ENCODE measurements at places on chromosomes 4 and X.
A peak's percentile ranks its signal among the peaks of the same experiment; 100 is the strongest.

GRCh38 chr4:53598901-53599300 lies 7.6 kb upstream of the LNX1 start:
- no peaks in the 10 kb centered on the region for H3K27me3 ChIP-seq
- no peaks in the 10 kb centered on the region for H3K4me1 ChIP-seq
- no peak overlapping the region for H3K27ac ChIP-seq
- no peaks in the 10 kb centered on the region for H3K36me3 ChIP-seq
- DNase-seq, result no peak
- no peak overlapping the region for H3K4me3 ChIP-seq

DNA sequence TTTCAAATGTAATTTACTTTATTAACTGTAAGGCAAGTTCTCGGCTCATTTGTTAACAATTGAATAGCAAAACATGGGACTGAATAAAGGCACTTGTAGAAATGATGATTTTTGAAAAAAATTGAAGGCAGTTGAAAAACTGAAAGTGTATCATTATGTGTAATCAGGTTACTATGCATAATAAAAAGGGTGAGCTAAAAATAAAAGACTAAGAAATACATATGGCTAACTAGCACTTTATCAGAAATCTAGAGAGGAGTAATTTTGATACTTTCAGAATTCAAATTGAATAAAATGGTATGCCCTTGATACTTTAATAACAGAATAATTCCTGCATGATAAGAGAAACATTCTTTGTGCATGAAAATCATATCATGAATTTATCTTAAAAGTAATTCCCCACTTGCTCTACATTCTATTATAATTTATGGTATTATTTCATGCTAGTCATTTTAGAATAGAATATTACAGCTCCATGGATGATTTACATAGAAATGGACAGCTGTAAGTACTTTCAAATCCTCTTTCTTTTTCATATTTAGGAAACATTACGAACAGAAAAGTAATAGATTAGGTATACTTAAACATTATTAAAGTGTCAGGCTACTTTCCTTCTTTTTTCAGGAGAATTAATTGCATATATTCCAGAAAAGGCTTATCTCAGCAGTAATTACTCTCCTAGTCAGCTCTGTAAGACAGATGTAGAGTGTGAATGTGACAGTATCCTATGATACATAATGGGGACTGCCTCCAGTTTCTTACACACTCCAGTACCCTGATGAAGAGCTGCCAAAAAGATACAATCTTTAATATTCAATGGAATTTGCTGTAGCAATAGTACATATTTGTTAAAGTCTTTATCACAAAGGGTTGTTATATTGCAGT lies 697.3 kb downstream of the CCSER1 start:
- no peaks in the 10 kb centered on the region for H3K27me3 ChIP-seq
- H3K36me3 ChIP-seq, result no peaks in the 10 kb centered on the region
- no peak overlapping the region for H3K27ac ChIP-seq
- no peaks in the 10 kb centered on the region for H3K4me1 ChIP-seq
- no peak overlapping the region for H3K4me3 ChIP-seq
- DNase-seq, result no peak

- no peaks in the 10 kb centered on the region for H3K4me1 ChIP-seq
- DNase-seq, result no peak
- no peak overlapping the region for H3K27ac ChIP-seq
- no peak overlapping the region for H3K4me3 ChIP-seq
Observed at GRCh38 chr4:101600287-101600686, 190.2 kb upstream of the BANK1 start.

- H3K27ac ChIP-seq, result no peak overlapping the region
- no peak overlapping the region for H3K4me3 ChIP-seq
- no peak for DNase-seq
- H3K4me1 ChIP-seq, result no peaks in the 10 kb centered on the region
- H3K36me3 ChIP-seq, result no peaks in the 10 kb centered on the region
Observed at GRCh38 chrX:19800821-19801374, 86.5 kb downstream of the SH3KBP1 start.

DNA sequence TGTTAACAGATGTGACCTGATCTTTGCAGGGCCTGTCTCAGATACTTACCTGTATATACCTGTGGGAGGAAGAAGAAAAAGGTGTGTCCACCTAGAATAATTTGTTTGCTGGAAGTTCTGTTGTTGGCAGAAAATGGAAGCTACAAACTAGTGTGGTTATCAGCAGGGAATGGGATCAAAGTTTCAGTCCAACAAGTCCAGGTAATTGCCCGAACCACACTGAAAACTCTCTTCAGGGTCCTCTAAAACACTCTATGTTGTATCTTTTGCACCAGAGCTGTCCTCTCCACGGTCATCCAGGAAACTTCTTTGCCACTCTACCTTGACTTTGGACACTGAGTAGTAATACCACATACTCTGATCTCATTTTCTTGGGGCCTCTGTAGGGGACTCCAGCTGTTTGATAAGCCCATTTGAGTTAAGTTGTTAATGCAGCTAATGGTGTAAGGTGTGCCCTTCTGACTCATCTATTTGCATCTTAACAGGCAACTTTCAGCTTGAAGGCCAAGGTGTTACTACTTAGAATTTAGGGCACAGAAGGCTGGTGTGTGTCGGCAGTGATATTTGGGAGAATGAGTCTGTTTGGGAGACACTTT lies 38.7 kb upstream of the GATB start:
- DNase-seq, result no peak
- H3K4me1 ChIP-seq, result peaks cover 1% of the 10 kb centered on the region
- no peaks in the 10 kb centered on the region for H3K36me3 ChIP-seq
- H3K27ac ChIP-seq, result no peak overlapping the region
- no peak overlapping the region for H3K4me3 ChIP-seq

- H3K4me1 ChIP-seq, result no peaks in the 10 kb centered on the region
- DNase-seq, result peak; percentile 76
- no peak overlapping the region for H3K4me3 ChIP-seq
- no peaks in the 10 kb centered on the region for H3K36me3 ChIP-seq
- no peak overlapping the region for H3K27ac ChIP-seq
Observed at GRCh38 chr4:156545003-156545785, 426.4 kb downstream of the PDGFC start.

GRCh38 chrX:131729295-131729694 lies 185.4 kb downstream of the OR13H1 start:
- H3K4me3 ChIP-seq, result peak overlapping the region; percentile 86
- peaks cover 7% of the 10 kb centered on the region for H3K36me3 ChIP-seq
- H3K4me1 ChIP-seq, result no peaks in the 10 kb centered on the region
- H3K27me3 ChIP-seq, result no peaks in the 10 kb centered on the region

DNA sequence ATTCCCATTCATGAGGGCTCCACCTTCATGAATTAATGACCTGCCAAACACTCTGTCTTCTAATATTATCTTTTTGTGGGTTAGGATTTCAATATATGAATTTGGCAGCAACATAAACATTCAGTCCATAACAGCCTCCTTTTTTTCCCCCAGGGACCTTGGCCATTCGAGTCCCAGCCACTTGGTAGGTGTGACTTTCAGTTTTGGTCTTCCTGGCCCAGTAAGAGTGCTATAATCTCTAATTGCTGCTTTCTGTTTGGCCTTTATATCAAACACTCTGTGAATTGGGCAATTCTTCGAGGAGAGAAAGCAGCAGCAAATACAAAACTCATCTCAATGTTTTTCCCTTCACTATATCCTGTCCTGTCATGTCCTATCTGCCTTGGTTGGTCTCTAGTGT lies 12.4 kb upstream of the RADX start:
- no peak overlapping the region for H3K4me3 ChIP-seq
- no peak overlapping the region for H3K27ac ChIP-seq
- no peaks in the 10 kb centered on the region for H3K4me1 ChIP-seq
- H3K27me3 ChIP-seq, result no peaks in the 10 kb centered on the region

DNA sequence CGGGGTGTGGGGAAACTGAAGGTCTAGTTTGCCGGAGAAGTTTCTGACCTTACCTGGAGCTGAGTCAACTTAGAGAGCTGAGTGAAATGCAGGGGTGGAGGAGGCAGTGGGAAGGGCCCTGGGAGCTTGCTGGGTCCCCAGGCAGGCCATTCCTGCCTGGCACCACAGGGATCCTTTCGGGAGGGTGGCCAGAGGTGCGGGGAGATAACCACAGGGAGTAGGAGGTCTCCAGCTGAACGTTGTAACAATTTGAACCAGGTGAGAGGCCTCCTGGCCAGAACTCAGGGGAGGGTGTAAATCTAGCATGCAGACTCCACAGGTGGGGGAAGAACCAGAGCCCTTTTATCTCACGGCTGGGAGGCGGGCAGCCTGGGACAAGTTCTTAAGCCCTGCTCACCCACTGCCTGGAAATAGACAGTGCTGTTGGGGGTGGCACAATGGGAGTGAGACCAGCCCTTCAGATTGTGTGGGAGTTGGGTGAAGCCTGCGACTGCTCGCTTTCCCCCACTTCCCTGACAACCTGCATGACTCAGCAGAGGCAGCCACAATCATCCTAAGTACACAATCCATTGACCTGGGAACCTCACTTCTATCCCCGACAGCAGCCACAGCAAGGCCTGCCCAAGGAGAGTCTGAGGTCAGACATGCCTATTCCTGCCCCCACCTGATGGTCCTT lies 247.4 kb downstream of the ADGRA3 start:
- no peak overlapping the region for H3K4me3 ChIP-seq
- no peak for DNase-seq
- H3K27ac ChIP-seq, result no peak overlapping the region
- no peaks in the 10 kb centered on the region for H3K27me3 ChIP-seq
